ENCODE measurements at places on chromosomes 1 and 21. TPM values are rescaled to one million over a fixed set of nuclear protein-coding genes. Genes with fewer than 3 reads are reported as not detected.

- DNase-seq: no peak
Measured at GRCh38 chr1:70528590-70529333, 117.7 kb downstream of the CTH start.

TTC24 gene
- total RNA-seq: 16.4 TPM

DNA sequence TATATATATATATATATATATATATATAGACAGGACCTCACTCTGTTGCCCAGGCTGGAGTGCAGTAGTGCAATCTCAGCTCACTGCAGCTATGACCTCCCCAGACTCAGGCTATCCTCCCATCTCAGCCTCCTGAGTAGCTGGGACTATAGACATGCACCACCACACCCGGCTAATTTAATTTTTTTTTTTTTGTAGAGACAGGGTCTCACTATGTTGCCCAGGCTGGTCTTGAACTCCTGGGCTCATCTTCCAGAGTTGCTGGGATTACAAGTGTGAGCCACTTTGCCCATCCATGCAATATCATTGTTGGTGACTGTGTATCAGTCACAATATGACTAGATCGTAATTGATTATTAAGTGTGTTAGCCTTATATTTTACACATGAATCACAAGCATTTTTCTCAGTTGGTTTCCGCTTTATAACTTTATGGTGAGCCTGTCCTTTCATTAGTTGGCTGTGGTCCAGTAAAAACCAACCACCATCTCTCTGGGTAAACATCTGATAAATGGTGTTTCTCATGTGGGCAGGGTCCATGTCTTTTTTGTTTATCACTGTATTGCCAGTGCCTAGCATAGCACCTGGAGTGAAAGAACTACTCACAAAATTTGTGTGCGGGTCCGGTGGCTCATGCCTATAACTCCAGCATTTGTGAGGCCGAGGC is 63.6 kb downstream of the MYOM3 start:
- DNase-seq: no peak

DNA sequence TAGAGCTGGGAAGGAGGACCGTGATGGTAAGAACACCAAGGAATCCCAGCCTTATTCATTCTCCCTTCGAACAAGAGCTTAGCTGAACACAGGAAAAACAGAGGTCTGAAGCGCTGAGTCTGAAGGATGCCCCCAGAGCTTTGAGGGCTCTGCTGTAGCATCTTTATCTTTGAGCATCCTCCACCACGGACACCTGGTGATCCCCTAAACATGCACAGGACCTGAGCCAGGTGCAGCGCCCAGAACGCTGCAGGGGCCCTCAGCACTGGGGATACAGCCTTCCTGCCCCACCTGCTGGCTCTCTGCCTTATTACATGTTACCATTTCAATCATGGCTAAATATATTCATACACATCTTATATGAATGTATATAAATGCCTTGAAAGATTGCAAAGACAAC is 7.7 kb upstream of the GPATCH4 start:
- DNase-seq: no peak

CYP2J2 gene
- 0.67 TPM for total RNA-seq

GRCh38 chr1:162297208-162297607 is 79.4 kb downstream of the SPATA46 start:
- no peak for DNase-seq

TMEM54 gene
- not detected for total RNA-seq

DNA sequence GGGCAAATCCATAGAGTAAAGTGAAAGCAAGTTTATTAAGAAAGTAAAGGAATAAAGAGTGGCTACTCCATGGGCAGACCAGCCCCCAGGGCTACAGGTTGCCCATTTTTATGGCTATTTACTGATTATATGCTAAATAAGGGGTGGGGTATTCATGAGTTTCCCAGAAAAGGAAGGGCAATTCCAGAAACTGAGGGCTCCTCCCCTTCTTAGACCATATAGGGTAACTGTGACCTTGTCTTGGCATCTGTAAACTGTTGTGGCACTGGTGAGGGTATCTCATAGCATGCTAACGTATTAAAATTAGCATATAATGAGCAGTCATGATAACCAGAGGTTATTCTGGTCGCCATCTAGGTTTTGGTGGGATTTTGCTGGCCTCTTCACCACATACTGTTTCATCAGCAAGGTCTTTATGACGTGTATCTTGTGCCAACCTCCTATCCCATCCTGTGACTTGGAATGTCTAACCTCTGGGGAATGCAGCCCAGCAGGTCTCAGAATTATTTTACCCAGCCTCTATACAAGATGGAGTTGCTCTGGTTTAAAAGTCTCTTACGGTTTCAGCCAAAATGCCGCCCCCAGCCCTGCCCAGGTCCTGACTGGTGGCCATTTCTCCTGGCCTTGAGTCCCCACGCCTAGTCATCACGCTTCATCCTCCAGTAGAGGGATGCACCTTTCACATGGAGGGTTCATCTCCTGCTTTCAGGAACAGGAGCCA is 982 bp upstream of the TRIM17 start:
- DNase-seq: no peak
